ENCODE measurements at places on chromosomes 4 and X.
A peak's percentile ranks its signal among the peaks of the same experiment; 100 is the strongest.

- DNase-seq, result peak; percentile 70
Observed at GRCh38 chr4:15238720-15239119, 189.1 kb upstream of the C1QTNF7 start.

GRCh38 chr4:54439831-54440243 is 210.7 kb downstream of the PDGFRA start:
- DNase-seq, result no peak

DNA sequence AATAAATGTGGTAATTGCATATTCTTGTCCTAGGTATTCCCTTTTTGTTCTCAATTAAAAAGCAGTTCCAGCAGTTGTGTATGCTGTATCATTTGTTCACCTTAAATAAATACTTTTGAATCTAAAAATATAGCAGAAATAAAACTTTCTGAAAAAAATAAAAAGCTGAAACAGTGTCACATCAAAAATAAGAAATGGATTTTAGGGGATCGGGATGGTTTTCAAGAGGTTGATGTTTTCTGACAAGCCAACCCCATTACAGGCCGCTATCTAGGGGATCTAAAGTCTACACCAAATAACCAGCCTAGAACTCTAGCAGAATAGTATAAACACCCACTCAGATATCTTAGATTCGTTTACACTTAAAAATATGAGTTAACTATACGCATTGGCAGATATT is 95.4 kb upstream of the MAML3 start:
- DNase-seq, result no peak

DNA sequence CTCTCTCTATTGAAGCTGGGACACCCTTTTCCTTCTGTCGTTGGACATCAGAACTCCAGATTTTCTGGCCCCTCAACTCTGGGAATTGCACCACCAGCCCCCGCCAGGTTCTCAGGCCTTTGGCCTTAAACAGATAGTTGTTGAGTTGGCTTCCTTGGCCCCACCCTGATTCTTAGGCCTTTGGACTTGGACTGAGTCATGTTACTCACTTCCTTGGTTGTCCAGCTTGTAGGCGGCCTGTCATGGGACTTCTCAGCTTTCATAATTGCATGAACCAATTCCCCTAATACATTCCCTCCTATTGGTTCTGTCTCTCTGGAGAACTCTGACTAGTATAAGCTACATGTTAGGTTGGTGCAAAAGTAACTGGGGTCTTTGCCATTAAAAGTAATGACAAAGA is 195.7 kb downstream of the GPAT3 start:
- no peak for DNase-seq

GRCh38 chr4:145182222-145182621 is 1.8 kb upstream of the OTUD4 start:
- no peak for DNase-seq

- DNase-seq, result no peak
Observed at GRCh38 chr4:81207828-81208227, 7.2 kb downstream of the PRKG2 start.

DNA sequence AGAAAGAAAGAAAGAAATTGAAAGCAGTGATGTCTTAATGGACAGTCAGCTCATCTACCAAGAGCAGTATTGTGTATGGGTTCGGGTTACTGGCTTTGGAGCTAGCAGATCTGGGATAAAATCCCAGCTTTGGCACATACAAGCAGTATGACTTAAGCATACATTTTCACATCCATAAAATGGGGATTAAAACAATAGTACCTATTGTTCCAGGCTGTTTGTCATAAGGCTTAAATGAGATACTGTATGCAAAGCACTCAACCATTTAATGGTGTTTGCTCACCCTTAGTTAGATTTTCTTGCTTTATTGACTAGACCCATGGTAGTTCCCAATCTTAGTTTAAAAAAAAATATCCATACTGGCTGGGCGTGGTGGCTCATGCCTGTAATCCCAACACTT is 7.8 kb upstream of the TMEM164 start:
- DNase-seq, result no peak

- DNase-seq, result no peak
Observed at GRCh38 chr4:58740897-58741296, 1630.7 kb upstream of the IGFBP7 start.

GRCh38 chrX:132615391-132616131 is 126.7 kb upstream of the MBNL3 start:
- peak; percentile 70 for DNase-seq

GRCh38 chrX:14027036-14027435 is 2.7 kb downstream of the GEMIN8 start:
- DNase-seq, result no peak

DNA sequence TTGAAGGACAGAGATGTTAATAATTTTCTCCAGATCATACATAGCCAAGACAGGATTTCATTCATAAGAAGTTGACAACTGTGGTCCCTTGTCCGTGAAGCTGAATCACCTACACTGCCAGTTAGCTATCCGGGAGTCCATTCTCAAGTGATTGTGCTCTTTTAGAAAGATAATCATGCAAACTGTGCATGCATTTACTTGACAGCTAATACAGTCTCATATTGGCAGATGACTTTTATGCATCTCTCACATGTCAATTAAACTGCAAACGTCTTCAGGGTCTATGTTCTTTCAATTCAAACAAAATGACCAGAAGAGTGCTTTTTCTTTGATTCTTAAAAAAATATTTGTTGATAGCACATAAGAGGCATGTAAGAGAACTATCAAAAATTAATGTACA is 1572.9 kb downstream of the C4orf33 start:
- DNase-seq, result no peak

DNA sequence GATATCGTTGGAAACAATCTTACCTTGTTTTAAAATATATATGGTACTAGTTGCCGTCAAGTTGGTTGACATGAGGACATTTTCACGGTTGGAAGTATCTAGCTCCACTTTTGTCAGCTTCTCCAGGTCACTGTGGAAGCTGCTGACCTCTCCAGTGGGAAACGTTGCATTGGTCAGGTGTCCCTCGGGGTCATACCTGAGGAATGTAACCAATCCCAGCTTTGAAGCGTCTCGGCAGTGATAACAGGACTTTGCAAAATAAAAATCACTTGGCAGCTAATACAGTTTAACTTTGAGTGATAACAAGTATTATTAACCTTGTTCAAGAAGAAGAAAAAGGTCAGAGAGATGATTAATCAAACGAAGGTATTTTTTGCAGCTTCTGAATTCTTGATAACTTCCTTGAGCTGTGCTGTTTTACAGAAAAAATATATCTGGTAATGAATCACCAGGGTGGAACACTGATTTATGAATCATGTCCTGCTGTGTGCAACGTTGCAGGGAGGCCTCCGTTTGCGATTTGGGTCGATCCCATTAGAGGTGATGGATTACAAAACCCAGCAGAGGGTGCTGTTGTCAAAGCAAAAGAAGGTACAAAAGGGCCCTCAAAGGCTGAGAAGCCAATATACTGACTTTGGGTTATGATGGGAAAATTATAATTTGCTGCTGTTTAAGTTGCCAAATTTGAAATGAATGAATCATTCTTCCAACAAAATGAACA is 60.1 kb downstream of the SH2D1A start:
- peak; percentile 37 for DNase-seq
